ENCODE measurements at places on chromosomes 3 and 15. TPM values are rescaled to one million over a fixed set of nuclear protein-coding genes. Genes with fewer than 3 reads are reported as not detected.

The TTLL3 gene
- 18.7 TPM for total RNA-seq

The IGSF11 gene
- 19.6 TPM for total RNA-seq

The HTR3E gene
- total RNA-seq, result not detected

The AQP9 gene
- 0.92 TPM for total RNA-seq

The SMCO1 gene
- total RNA-seq, result not detected

The TXNRD3 gene
- 15.7 TPM for total RNA-seq

The MEIS2 gene
- 186 TPM for total RNA-seq

The SCN11A gene
- total RNA-seq, result 0.46 TPM

The MME gene
- total RNA-seq, result 9.7 TPM

The AGBL1 gene
- total RNA-seq, result 3.0 TPM

The RGMA gene
- total RNA-seq, result 38.8 TPM

The RBPMS2 gene
- 0.46 TPM for total RNA-seq

The ROBO1 gene
- total RNA-seq, result 193 TPM

The RAB6B gene
- total RNA-seq, result 160 TPM

The RPL22L1 gene
- 20.8 TPM for total RNA-seq

The GPR156 gene
- total RNA-seq, result 1.4 TPM

The SRGAP3 gene
- 106 TPM for total RNA-seq

The C15orf39 gene
- total RNA-seq, result 1.8 TPM

Data from diencephalon (tissue), 1 donor.